ENCODE measurements at places on chromosomes 4 and X.

GRCh38 chr4:78661921-78662521, 110.5 kb downstream of the ANXA3 start:
- DNase-seq = no peak

GRCh38 chr4:183738081-183738673, 79.1 kb downstream of the TRAPPC11 start:
- no peak for DNase-seq

- DNase-seq = no peak
Measured at GRCh38 chr4:93827272-93827947, 1.1 kb upstream of the ATOH1 start.

- DNase-seq = no peak
Measured at GRCh38 chrX:40719731-40720130, 15.6 kb downstream of the MED14 start.

DNA sequence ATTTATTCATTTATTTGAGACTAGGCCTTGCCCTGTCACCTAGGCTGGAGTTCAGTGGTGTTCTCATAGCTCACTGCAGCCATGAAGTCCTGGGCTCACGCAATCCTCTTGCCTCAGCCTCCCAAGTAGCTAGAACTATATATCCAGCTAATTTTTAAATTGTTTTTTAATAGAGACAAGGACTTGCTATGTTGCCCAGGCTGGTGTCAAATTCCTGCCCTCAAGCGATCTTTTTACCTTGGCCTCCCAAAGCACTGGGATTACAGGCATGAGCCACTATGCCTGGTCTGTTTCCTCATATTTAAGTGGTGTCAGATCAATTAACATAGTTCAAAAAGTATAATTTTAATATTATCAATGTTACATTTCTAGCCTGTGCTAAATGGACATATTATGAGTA, 68.5 kb downstream of the AFF1 start:
- no peak for DNase-seq
